ENCODE measurements at places on chromosomes 16 and 17.

DNA sequence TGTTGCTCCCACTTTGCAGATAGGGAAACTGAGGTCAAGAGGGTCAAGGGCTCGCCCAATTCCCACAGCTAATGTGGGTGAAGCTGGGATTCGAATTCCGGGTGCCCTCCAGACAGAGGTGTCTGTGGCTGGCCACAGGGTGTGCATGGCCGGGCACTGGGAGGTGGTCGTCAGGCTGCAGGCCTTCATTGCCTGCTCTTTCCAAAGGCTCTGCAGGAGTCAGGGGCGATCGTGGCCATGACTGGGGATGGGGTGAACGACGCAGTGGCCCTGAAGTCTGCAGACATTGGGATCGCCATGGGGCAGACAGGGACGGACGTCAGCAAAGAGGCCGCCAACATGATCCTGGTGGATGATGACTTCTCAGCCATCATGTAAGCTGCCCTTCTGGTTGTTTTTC lies 49.8 kb downstream of the MEAK7 start:
- DNase-seq, result no peak

DNA sequence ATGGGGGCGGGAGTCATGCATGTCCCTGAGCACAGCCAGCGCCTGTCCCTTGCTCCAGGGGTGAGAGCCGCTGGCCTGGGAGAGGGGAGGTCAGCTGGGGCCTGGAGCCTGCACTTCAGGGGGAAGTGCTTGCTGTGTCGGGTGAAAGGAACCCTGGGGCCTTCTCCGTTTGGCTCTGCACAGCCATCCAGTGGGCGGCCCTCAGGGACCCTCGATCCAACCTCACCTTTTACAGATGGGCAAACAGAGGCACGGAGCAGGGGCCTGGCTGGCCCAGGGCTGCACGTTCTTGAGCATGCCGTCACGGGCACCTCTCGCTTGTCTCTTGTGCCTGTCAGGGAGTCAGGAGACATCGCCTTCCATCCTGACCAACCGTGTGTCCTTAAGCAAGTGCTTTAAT lies 1.8 kb downstream of the SNX20 start:
- no peak for DNase-seq

- DNase-seq, result no peak
Measured at GRCh38 chr16:82651921-82652601, 25.3 kb downstream of the CDH13 start.

- peak; percentile 17 for DNase-seq
Measured at GRCh38 chr16:21184834-21185233, 26.4 kb downstream of the LDAF1 start.

DNA sequence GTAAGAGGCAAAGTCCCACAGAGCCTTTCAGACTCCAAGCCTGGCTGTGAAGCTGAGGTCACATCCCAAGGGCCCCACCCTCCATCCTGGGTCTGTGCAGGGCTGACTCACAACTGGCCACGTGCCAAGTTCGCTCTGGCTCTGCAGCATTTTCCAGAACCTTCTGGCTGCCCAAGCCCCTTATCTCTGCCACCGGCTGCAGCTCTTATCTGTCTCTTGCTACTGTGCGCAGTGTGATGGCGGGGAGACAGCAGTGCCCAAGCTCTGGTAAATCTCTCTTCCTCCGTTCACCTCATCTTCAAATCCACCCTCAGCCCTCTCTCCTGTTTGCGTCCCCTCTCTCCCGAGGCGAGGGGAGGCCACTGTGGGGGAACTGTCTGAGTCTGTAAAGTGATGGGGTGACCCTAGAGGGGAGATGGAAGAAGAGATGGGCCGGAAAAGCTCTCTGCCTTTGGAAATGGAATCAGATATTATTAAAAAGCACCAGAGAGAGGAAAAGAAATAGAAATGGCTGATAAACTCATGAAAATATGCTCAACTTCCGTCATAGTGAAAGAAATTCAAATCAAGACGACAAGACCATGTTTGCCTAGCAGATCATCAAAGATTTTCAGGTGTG lies 162.7 kb upstream of the CDC42EP4 start:
- no peak for DNase-seq

DNA sequence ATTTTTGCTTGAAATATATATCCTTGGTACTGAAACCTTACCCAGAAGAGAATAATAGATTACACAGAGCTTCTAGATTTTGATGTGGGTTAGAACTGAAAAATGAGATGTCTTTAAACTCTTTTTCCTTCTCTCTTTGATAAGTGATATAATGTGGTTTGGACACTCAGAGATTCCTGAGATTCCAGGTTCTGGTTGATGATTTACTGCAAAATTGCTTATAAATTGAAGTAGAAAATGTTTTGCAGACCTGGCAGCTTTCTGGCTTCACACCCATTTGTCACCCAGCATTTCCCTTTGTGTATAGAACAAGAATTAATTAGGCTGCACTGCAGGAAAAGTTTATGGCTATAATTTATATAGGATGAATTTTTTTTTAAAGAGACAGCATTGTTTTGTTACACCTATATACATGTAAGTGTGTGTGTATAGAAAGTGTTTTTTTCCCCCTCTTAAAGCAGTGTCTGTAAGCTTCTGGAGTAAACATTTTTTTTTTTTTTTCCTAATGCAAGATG lies 23.5 kb downstream of the AATF start:
- DNase-seq, result no peak

GRCh38 chr16:78583441-78583840 lies 484.0 kb downstream of the WWOX start:
- DNase-seq, result no peak

DNA sequence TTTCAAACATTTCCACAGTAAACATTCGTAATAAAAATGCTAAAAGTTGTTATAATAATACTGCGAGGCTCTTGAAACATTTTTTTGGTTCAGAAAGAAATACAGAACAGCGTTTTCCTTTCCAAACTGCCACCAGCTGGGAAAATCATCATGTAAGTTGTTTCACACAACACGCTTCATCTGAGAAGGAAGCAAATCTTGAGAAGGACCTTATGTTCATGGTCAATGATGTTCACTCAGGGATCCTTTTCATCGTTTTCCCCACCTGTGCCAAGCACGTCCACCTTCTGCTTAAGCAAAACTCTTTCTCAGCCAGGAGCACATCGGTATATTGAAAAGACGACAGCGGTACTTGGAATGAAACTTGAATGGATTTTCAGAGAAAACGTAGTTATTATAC lies 274.5 kb upstream of the ELAC2 start:
- no peak for DNase-seq

DNA sequence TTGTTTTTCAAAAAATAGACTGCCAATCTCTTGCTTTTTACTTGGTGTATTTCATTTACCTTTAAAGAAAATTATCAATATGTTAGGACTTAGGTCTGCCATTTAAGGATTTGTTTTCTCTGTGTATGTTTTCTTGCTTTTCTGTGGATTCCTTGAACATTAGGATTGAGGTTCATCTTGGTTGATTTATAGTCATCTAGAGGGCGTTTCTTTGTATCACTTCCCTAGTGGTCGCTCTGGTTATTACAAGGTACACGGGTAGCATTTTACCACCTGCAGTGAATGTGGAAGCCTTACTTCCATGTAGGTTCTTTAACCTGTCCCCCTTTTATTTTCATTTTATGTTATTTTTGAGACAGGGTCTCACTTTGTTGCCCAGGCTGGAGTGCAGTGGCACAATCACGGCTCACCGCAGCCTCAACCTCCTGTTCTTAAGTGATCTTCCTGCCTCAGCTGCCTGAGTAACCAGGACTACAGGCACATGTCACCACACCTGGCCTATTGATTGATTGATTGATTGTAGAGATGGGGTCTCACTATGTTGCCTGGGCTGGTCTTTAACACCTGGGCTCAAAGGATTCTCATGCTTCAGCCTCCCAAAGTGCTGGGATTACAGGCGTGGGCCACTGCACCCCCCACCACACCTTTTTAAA lies 35.2 kb upstream of the CBX4 start:
- DNase-seq, result no peak

DNA sequence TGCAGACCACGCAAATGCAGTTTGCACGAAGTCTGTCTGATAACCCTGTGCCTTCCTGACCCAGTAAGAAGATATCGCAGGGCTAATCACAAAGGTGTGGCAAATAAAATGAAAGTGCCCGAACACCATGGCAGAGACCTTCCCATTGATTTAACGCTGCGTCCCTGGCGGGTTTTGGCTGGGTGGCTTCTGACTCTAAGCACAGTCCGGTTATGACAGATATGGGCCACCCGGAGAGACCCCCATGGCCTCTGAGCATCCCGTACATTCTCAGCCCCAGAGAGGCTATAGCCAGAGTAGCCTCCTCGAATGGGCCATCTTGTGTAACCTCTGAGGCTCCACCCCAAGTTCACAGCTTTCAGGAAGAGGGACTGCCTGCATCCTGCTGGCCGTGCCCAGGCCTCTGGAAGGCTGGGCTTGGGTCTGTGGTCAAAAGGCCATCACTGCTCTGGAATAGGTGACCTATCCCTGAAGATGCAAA lies 5.5 kb downstream of the FOXC2 start:
- DNase-seq, result no peak

DNA sequence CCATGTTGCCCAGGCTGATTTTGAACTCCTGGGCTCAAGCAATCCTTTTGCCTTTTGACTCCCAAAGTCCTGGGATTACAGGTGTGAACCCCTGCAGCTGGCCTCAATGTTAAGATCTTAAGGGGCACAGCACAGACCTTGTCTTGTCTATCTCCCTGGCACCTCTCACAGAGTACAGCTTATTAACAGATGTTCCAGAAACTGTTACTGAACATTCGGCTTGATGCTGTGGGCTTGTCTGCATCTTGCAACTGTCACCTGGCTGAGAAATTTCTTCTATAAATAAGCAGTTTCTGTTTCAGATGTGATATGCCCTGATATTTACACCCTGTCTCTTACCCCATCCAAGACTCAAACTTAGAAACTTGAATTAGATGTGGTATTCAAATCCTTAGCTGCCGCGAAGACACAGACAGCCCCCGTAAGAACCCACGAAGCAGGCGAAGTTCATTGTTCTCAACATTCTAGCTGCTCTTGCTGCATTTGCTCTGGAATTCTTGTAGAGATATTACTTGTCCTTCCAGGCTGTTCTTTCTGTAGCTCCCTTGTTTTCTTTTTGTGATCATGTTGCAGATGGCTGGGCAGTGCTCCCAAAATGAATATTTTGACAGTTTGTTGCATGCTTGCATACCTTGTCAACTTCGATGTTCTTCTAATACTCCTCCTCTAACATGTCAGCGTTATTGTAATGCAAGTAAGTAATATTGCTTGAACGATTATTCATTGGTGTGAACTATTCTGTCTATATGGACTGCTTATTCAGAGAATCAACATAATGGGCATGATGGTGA lies at the start of gene TNFRSF17:
Gene TNFRSF17, plus strand, starts transcription at position 450 of the 791 bp plus-strand sequence. Its CDS starts 115 bp downstream, at position 565.
- DNase-seq, result no peak

GRCh38 chr16:85127379-85127723 lies 15.1 kb upstream of the CIBAR2 start:
- no peak for DNase-seq

GRCh38 chr16:57358086-57358420 lies 530 bp upstream of the CCL22 start:
- DNase-seq, result no peak

GRCh38 chr17:81999976-82000802 lies 22.5 kb downstream of the CENPX start:
- no peak for DNase-seq

DNA sequence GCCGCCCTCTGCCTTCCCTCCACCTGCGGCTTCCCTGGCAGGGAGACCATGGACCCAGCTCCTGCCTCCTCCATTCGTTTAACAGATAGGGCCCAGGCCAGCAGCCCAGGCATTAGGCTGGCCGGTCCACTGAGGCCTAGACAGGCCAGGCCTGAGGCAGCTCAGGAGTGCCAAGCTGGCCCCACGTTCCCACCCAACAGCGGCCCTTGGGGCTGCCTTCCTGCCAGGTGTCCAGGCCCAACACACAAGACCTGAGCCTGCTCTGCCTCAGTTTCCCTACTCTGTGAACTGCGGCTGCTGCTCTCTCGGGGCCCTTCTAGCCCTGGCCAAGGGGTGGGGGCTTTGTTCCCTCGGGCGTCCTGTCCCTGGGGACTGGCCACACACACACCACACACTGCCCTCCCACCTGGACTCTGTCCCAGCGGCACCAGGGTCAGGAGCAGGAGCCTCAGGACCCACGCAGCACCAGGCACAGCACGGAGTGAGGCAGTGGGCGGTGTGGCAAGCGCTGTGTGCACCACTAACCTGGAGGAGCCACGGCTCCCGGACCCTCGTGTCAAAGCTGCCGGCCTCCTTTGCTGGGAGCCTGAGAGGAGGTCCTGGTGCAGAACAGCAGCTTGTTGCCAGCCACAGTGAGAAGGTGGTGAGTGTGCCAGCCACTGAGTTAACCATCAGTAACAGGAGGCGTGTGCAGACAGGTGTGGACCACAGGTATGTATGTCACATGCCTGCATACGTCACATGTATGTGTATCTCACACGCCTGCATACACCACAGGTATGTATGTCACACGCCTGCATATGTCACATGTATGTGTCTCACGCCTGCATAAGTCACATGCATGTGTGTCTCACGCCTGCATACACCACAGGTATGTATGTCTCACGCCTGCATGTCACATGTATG lies 14.6 kb upstream of the CDH15 start:
- DNase-seq, result no peak

DNA sequence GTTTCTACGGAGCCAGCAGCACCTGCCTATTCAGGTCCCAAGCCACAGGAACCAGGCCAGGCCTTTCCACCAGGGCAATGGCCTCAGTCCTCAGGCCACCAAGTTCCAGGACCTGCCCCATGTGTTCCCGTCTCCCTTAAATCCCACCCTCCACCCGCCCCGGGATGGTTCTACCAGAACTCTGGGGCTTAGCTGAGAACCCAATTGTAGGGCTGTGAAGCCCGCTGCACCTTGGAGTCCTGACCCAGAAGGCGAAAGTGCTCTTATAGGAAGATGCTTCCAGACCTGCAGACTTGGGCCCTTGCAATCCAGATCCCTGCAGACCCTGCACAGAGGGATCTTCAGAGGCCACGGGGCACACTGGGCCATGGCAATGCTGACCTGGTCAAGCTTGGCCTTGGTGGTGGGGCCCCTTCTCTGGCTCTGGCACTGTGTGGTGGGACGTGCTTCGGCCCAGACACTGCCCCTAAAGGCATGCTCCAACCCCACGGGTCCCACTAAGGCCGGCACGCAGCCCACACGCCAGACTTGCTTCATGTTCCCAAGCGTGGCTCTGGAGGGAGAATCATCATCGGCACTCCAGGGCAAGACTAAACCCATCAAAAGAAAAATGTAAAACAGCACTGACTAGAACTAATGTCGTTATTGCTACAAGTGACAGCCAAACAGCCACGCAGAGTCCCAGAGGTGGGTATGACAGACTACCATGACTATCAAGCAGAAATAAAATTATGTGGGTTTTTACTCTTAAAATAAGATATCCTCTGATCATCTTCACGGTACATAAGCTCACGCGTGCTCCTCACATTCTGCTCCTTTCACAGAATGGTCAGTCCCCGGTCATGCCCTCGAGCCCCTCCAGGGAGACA lies 41.3 kb upstream of the ATP2A3 start:
- DNase-seq, result no peak

Measured in stimulated activated CD4-positive, alpha-beta T cell treated with anti-CD3 and anti-CD28 coated beads, Interleukin-12 subunit alpha, Interleukin-12 subunit beta, amount 100 ng/mL, for 48 hours (primary cell).